NCI-H1048 (cell line): ENCODE measurements at places on chromosomes 12 and 14.

DNA sequence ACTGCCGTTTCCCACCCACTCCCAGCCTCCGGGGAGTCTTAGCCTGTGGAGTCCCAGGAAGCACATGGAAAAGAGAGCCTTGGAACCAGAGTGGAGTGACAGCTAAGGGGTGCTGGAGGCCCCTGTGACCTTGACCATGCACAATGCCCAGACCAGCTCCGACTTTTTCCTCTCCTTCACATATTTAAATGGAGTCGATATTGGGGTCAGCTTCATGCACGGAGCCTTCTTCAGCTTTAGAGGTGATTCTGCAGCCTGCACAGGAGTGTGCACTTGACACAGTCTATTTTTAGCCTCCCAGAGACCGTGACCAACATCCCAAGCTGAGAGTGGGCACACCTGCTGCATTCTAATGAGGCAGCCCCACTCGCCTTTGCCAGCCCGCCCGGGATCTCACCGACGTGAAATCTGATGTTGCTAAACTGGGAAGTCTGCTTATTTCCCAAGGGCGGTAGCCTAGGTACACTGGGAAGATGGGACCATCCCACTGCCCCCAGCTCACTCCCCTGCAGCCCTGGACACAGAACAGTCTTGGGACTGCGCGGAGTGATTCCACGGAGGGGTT, 47.5 kb downstream of the PRMT8 start:
- DNase-seq: no peak

DNA sequence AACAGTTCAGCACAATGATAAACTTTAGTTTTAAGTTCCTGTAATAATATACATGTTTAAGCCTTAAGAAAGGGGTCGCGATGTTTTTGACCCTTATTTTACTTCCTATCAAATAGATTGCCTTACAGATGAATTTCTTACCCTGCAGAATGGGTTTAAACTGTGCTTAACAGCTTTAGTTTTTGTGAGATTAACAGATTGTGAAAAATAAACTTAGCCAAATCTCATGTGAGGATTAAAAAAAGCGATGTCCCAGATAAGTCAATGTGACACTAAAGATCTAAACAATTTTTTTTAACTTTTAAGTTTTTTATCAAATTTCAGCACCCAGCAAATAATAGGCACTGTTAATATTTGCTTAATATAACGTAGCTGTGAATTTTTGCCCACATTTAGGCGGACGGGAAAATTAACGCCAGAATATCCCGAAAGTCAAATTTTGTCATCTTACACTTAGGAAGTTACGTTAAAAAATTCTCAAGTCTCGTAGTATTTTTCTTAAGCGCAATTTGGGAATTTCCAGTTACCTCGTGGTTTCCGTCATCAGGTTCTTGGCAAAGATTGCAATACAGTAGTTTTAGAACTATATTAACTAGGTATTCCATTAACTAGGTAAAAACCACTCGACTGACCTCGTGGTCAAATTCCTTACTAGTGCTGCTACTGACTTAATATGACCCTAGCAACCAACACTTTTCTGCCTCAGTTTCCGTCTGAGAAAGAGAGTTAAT, 1.2 kb downstream of the HNRNPC start:
- no peak for DNase-seq

DNA sequence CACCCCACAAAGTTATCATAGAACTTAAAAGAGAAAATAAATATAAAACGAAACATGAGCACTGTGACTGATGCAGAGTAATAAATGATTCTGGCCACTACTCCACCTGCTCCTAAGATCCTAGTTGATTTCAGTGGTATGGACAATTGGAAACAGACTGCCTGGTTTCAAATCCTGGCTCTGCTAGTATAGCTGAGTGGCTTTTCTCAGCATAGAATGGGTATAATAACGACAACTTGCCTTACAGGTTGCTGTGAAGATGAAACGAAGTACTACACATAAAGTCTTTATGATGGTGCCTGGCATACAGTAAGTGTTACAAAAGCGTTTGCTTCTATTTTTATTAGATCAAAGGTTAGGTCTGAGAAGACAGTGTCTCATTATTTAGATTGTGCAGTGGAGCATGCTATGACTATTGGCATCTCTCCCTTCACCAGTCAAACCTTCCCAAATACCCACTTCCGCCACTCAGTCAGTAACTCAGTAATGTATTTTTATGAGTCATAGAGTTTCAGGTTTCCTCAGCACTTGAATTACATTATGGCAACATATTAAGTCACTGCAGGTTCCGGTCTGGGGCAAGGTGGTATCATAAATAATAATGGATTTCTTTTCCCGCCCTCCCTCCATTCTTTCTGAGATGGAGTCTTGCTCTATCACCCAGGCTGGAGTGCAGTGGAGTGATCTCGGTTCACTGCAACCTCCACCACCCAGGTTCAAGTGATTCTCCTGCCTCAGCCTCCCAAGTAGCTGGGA, 29.7 kb upstream of the NR2C1 start:
- no peak for DNase-seq

DNA sequence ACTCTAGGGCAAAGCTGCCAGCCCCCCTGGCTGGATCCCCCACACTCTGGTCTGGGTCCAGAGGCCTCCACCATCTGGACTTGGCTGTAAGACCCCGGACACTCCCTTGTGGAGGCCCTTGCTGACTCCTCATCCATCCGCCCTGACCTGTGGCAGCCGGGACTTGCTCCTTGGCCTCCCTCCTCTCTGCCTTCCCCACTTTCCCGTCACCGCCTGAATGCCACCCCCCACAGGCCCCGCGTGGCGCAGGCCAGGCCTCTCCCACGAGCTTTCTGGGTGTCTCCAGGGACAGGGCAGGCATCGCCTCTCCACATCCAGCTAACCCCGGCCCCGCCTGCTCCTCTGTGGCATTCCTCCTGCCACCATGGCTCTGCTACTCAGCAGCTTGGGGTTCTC, 14.1 kb downstream of the JAG2 start:
- no peak for DNase-seq

DNA sequence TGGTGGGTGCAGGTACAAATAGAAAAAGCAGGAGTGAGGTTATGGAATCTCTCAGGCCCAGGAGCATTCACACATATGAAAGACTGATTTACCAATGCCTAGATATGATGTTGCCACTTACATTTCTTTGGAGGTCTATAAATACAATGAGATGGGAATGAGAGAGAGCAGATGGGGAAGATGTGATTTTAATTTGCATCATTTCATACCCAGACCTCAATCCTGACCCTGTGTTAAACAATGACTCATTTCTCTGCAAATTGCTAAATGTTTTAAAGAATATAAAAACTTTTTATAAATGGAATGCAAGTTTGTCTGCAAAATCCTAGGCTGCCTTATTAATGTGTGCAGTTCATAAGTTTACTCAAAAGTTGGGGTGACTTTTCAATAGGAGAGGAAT, 38.6 kb upstream of the GNG2 start:
- no peak for DNase-seq

DNA sequence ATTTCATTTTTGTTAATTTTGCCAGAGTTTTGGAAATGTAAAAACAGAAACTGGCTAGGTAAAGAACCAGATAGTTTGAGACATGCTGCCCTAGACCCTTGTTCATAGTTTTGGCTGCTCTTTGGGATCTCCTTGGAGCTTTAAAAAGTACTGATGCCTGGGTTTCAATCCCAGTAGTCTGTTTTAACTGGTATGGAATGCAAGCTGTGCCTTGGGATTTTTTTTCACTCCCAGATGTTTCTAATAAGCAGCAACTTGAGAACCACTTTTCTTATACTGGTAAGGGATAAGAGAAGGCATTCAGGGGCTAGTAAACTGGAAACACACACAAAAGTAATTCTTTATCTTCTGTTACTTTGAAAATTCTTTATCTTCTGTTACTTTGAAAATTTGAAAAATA, 18.8 kb downstream of the SLC35F4 start:
- DNase-seq: no peak

- DNase-seq: no peak
Observed at GRCh38 chr14:81137316-81137715, 83.4 kb downstream of the GTF2A1 start.

- peak; percentile 11 for DNase-seq
Observed at GRCh38 chr12:93970900-93971688, 177.3 kb upstream of the PLXNC1 start.

DNA sequence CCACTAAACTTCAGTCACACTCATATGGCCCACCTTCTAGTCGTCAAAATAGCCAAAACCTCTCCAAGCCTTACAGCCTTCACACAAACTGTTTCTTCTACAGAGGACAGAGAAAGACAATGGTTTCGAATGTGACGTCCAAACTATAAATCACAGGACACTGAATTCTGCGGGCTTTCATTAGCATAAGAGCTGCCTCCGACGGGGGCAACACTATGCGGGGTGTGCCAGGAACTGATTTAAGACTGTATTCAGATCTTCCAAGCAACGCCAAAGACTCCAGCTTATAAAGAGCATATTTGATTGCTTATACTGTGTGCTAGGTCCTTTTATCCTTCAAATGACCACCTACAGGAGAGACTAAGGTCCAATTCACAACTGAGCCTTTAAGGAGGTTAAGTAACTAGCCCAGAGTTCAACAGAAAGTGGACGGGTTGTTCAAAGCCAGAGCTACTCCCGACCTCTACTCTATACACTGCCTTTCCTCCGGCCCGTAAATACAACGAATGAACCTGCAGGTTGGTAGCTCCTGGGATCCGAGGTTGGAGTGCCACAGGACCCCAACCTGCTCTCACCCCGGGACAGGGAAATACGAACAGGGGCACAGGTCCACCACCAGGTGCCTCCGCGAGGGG, 575 bp downstream of the L2HGDH start:
- DNase-seq: no peak

GRCh38 chr12:128305336-128305892, 38.4 kb downstream of the TMEM132C start:
- DNase-seq: no peak
